H4 (cell line): ENCODE measurements at places on chromosomes 3 and 15. TPM values are rescaled to one million over a fixed set of nuclear protein-coding genes. Genes with fewer than 3 reads are reported as not detected.

- no peak for DNase-seq
Observed at GRCh38 chr3:115876876-115877614, 253.7 kb downstream of the GAP43 start.

DNA sequence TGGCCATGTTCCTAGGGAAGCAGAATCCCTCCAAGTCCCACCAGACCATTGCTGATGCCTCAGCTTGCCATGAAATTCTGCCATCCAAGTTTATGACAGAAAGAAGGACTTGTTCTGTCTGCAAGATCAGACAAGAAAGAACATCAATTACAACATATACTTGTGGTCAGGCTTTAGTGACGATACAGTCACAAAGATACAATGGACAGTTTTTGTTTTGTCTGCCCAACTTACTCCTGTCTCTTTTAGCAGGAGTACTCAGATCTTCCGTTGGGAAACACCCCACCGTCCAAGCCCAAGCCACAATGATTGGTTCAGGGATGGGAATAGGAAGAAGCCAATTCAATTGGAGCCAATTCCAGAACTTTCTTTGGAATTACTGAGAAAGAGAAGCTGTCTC lies 15.7 kb downstream of the KLHL6 start:
- DNase-seq: no peak

- no peak for DNase-seq
Observed at GRCh38 chr3:16605966-16606365, 743 bp upstream of the DAZL start.

- peak; percentile 97 for DNase-seq
Observed at GRCh38 chr3:69051756-69052471, at the start of gene TMF1. Gene TMF1, minus strand, starts transcription at chr3:69052333. Its CDS starts 247 bp downstream, at chr3:69052086.

DNA sequence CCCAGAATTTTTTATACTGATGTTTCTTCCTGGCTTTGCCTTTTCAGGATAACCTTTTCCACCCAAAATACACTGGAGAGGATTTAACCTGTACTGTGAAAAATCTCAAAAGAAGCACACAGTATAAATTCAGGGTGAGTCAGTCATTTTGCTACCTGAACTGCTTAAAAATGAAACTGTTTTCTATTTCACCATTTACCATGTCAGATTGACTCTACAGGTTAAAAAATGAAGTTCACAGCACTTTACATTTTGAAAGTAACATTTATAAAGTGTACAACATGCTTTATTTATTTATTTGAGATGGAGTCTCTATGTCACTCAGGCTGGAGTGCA lies 115.2 kb downstream of the GHSR start:
- DNase-seq: no peak

DNA sequence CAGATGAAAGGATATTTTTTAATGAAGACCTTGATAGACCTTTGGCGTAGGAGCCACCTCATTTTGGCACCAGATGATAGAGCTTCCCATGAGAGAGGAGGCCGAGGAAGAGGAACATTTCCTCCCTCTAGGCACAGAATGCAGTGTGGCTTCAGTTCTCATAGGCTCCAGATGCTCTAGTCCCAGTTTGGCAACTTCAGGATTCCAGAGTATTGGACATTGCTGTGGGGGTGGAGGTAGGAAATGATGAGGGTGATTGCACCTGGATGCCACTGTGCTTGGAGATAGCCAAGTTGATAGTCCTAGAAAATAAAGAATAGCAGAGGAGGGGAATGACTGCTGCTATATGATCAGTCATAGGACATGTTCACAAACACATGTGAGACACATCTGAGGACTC lies 58.3 kb upstream of the KY start:
- no peak for DNase-seq

DNA sequence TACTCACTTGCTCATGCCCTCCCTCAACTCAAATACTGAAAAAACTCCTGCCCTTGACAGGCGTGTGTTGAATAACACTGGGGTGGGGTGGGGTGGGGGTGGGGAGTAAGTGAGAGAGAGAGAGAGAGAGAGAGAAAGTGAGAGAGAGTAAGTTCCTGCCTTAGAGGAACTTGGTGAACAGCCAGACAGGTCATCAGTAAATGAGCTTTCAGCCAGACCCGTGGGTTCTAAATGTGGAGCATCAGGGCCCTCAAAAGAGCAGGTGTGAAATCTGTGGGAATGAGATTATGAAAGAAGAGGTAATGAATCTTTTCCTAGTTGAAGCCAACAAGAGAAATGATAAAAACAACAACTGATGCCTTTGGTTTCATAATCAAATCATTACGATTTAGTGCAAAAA lies 134.4 kb upstream of the FAM3D start:
- DNase-seq: no peak

DNA sequence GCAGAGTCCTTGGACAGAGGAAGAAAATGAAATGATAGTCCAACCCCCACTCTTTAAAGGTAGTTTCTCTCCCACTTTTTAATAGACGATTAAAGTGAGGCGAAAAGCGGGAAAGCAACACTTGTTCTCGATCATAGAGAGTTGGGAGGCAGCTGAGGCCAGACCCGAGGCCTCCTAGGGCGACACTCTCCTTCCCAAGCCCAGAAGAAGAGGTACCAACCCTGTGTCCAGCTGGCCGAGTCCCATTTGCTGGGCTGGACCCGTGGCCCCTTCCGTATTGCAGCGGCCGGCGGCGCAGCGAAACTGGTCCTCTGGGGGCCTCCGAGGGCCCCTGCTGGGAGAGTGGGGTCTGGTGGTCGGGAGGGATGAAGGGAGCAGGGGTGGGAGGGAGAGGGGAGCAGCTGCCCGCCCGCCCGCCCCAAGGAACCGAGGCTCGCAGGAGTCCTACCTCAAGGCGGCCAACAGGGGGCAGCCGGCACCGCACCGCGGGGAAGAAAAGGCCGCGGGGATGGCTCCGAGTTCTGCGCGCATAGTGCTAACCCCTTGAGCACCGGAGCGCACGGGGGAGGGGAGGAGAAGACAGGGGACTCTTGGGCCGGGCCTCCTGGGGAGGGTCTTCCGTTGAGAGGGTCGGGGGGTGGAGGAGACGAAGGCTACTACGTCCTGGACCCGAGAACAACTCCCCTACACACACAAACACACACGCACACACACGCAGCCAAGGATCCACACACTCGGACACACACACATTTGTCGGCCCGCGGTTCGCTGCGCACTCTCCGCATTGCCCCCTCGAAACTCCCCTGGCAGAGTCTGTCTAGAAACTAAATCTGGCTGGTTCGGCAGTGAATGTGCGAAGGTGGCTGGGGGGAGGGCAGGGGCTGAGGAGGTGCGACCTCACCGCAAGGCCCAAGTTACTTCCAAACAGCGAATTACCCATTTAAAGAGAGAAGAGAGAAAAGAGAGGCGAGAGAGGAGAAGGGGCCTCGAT lies 2.0 kb downstream of the WNT5A start:
- peak; percentile 64 for DNase-seq

LRTM1 gene
- not detected in 2 replicates for total RNA-seq

HRG gene
- total RNA-seq: not detected in 2 replicates

HGD gene
- total RNA-seq: 0.12 TPM in 1 of 2 replicates, not detected in the other
